Adipocyte (in vitro differentiated cells): ENCODE measurements at places on chromosomes 5 and 9.

GRCh38 chr9:133731876-133732638, 6.1 kb downstream of the SARDH start:
- peak; percentile 34 for DNase-seq

DNA sequence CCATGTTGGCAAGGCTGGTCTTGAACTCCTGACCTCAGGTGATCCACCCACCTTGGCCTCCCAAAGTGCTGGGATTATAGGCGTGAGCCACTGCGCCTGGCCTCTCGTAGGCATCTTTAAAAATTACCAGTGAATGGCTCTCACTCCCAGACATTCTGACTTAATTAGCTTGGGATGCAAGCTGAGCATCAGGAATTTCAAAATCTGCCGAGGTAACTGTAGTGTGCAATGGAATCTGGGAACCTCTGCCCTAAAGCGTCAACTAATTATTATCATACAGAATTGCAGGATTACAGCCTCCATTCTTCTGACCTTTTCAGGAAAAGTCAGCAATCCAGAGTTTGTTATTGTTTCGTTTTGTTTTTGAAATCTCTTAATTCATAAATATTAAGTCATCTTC, 213.4 kb upstream of the DMAC1 start:
- DNase-seq: no peak

DNA sequence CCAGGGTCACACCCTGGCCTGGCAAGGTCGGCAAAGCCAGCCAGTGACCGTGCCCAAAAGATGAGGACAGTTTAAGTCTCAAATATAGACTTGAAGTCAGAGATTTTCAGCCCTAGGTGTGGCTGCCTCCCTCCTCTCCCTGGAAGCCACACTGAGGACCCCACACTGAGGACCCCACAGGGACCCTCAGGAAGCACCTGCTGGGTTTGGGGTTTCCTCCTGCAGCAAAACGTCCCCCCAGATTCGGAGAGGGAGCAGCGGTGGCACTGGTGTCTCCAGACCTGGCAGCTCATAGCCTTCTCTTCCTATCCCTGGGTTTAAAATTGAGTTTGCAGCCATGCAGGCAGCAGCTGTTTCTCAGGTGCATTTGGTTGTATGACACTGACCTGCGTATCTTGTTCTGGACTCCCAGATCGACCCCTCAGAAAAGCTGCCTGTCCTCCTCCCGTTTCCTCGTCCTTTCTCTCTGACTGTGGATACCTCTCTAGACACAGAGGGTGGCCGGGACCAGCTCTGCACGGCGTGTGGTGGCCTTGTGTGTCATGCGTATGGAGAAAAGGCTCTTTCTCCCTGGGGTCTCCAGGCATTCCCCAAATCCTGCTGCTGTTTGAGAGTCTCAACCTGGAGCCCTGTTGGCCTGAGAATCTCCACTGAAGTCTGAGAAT, 36.6 kb downstream of the MRPL36 start:
- no peak for DNase-seq

- peak; percentile 64 for DNase-seq
Observed at GRCh38 chr5:124747791-124748686, 1.6 kb upstream of the ZNF608 start.

- DNase-seq: peak; percentile 35
Observed at GRCh38 chr9:137685741-137686420, 67.1 kb downstream of the EHMT1 start.
